ENCODE measurements at places on chromosomes 11 and 22. TPM values are rescaled to one million over a fixed set of nuclear protein-coding genes. Genes with fewer than 3 reads are reported as not detected.
A peak's percentile ranks its signal among the peaks of the same experiment; 100 is the strongest.

TMEM151A gene
- total RNA-seq: not detected

GRCh38 chr11:44346983-44347382, 37.0 kb upstream of the ALX4 start:
- DNase-seq: no peak

DNA sequence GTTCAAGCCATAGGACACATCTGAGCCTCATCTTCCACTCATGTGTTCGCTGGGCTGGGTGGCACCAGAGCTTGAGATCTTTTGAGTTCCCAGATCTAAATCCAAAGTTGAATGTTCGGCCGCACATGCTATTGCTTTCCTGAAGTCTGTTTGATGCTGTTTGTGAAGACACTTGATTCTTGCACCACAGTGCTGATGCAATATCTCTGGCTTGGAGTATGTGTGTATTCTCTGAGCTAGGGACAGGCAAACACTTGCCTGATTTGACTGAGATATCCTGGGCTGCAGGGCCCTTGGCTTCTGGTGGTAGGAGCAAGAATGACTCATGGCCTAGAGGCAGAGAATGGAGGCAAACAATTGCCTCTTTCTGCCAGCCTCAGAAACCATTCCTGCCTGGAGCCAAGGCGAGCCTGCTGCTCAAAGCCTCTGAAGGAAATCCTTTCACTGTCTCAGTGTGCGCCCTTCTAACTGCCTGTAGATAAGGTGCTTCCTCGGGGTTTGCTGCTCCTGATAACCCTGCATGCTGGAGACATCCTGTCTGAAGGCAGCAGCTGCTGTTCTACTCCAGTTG, 73.0 kb downstream of the CYB5R2 start:
- no peak for DNase-seq

DNA sequence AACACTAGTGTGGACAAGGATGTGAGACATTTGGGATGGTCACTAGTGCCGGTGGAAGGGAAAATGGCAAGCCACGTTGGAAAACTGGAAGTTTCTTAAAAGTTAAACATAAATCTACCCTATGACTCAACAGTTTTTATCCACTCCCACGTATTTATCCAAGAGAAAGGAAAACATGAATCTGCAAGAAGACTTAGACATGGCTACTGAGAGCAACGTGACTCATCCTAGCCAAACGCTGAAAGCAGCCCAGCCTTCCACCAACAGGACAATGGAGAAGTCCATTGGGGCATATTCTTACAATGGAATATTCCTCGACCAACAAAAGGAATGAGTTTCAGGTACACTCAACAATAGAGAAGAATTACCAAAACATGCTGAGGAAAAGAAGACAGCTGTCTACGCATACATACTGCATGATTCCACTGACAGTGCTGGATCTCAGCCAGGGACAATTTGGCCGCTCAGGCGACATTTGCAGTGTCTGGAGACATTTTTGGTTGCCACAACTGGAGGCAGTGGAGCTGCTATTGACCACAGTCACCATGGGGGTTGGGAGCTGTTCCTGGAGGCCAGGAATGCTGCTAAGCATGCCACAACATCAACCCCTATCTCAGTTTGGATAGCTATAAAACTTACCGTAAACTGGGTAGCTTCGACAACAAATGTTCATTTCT, 21.2 kb downstream of the SYT13 start:
- DNase-seq: no peak

- no peak for DNase-seq
Measured at GRCh38 chr11:120167659-120168058, 29.7 kb upstream of the TRIM29 start.

GRCh38 chr11:48028914-48029680, 48.7 kb downstream of the PTPRJ start:
- peak; percentile 59 for DNase-seq

MAFF gene
- total RNA-seq: 9.0 TPM

DNA sequence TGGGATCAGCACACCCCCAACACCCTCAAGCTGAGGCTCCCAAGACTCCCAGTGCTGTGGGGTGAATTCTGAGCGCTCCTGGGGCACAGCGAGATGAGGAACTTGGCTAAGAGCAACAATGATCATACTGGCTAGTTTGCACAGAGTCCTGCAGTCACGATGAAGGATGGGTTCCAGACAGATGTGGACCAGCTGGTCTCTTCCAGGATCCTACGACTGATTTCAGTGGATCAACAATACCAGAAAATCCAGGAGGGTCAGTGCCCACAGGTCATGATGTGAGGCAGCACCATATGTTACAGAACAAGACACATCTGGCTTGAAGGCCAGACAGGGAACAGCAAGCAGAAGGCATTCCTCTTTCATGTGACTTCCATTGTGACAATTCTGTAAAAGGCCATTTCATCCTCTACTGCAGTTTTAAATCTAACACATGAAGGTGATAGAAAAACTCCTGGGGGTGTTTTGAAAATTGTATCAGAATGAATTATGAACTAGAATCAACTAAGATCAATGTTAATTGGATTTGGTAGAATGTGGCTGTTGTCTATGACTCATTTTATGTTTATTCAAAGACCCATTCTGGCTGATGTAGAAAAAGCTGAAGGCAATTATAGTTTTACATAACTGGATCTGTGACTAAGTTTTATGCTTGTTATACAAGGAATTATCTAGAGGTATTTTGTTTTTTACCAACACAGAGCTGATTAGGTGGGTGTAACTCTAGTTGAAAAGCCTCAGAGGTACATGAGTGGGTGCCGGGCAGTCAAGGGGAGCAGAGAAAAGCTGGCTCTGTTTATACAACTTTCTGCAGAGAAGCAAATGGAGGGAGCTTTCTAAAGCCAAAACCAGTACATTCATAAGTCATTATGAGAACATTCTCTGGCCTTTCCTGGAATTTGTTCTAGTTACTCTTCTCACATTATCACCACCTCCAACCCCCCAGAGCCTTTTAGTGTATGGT, 29.1 kb downstream of the OR52K1 start:
- DNase-seq: no peak

DNA sequence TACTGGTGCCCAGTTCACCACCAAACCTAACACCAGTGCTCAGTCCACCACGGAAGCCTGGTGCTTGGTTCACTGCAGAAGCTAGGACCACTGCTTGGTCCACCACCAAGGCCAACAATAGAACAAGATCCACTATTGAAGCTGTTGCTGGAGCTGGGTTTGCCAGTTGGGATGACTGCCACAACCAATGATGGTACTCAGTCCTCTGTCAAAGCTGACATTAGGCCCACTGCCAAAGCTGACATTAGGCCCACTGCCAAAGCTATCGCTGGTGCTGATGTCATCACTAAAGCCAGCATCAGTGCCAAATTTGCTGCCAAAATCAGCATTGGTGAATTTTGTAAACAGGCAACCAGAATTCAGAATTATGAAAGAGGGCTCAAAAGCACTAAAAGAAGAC, 1850.2 kb upstream of the RAG2 start:
- no peak for DNase-seq

PANX2 gene
- total RNA-seq: not detected

AKIP1 gene
- 16.1 TPM for total RNA-seq

ELFN2 gene
- not detected for total RNA-seq

MMP1 gene
- not detected for total RNA-seq

DNA sequence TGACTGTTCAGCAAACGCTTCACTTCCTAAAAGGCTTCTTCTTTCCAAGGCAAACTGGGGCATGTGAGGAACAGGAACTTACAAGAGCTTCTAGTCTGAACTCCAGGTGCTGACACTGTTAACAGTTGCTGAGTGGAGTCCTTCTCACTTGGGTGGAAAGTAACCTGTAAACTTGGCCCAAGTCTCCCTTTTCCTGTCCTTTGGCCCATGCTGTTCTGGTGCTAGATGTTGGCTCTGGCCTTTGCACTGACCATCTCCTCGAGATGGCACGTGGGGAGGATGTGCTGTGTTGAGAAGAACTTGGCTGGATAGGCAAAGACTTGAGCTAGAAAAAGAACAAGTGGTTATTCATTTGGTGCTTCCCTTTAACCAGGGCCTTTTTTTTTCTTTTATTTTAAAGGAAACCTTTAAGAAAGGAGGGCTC, 53.6 kb downstream of the PTPRJ start:
- peak; percentile 73 for DNase-seq

- no peak for DNase-seq
Measured at GRCh38 chr22:26122920-26123468, 46.3 kb upstream of the SEZ6L start.

GRCh38 chr11:4543561-4543960, 1.4 kb upstream of the OR52M1 start:
- no peak for DNase-seq

KLHL35 gene
- total RNA-seq: 1.3 TPM

DNA sequence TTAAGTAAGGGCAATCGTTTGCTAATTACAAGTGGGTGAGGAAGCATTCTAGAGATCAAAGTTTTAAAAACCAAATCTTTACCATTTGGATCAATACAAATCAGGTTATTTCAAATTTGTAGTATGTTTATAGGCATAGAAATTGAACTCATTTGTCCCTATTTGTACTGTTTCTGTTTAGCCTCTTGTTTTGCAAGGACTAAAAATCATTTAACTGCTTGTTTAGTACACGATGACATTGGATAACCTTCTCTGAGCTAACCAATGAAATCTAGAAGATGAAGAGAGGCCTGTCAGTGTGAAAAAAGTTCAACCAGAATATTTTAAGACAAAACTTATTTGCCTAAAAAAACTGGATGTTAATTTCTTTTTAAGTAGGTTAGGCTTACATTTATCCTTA, 40.0 kb downstream of the ZC3H12C start:
- DNase-seq: no peak

GRCh38 chr11:95358511-95359340, 127.7 kb upstream of the SESN3 start:
- DNase-seq: no peak

GRCh38 chr11:119055901-119056300, 1.1 kb downstream of the HYOU1 start:
- DNase-seq: peak; percentile 70

DNA sequence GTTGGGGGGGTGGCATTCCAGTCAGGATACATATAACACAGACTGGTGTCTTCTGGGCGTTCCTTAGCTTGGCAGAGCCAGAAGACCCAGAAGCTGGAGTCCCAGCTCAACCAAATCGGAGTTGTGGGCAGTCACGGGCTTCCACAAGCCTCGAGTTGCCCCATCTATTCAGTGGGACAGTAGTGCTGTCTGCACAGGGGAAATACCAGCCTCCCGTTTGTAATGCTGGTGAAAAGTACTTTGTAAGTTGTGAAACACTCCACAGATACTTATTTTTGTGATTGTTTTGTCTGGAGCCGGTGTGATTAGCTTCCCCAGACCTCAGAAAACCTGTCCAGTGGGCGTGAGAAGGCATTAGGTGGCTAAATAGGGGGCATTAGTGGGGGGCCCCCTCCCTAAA, 13.6 kb downstream of the DGKZ start:
- DNase-seq: peak; percentile 57

- no peak for DNase-seq
Measured at GRCh38 chr11:77967753-77968152, 26.7 kb downstream of the INTS4 start.

ILK gene
- total RNA-seq: 48.6 TPM

DNA sequence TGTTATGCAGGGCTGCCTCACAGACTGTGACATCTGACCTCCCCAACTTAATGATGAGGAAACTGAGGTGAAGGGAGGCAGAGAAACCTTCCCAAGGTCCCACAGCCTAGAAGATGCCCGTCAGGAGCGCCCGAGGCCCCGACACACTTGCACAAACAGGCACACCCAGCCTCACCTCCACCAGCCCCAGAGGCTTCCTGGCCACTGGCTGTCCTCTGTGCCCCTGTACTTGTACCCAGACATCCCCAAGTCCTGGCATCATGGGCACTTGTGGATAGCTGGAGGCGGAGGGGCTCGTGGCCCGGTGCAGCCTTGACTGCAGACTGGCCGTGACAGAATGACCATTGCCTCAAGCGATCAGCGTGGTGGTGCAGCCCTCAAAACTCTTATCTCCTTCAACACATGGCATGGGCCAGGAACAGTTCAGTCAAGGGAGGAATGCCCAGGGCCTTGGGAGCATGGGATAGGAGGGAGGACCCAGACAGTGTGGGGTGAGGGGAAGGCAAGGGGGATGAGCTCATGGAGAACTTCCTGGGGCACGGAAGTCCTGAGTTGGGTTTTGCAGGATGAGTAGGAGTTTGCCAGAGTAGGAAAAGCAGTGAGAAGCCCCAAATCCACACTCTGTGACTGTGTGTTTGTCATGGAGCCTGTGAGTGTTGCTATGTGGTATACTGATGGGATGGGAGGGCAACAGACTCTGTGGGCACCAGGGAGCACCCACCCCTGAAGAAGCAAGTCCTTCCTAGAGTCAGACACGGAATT, 25.8 kb upstream of the PPARA start:
- DNase-seq: no peak

- no peak for DNase-seq
Measured at GRCh38 chr11:70725739-70726138, 327.4 kb downstream of the CTTN start.

DNA sequence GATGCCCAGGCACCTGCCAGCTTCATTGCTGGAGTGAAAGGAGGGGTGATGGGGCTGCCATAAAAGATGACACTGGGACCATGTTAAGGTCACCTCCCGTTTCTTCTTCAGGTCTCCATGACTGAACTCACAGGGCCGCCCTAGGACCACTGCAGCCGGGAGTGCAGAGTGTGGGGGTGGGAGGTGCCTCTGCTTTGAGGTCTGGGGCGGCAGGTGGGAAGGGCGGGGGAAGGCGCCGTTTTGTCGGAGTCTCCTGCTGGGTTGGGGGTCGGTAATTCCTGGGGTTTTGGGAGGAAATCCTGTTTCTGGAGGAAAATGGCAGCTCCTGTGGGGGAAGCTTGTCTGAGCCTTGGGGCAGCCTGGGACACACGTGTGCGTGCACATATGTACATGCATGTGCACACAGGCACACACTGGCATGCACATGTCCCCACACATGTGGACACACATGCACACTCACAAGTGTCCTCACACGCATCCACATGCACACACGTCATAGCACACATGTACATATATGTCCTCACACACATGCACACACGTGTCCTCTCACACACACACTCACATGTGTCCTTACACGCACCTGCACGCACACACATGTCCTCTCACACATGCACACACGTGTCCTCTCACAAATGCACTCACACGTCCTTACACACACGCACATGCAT, 990.9 kb downstream of the BRD1 start:
- DNase-seq: no peak

GRCh38 chr22:19520566-19521305, 3.5 kb downstream of the CLDN5 start:
- DNase-seq: no peak

DNA sequence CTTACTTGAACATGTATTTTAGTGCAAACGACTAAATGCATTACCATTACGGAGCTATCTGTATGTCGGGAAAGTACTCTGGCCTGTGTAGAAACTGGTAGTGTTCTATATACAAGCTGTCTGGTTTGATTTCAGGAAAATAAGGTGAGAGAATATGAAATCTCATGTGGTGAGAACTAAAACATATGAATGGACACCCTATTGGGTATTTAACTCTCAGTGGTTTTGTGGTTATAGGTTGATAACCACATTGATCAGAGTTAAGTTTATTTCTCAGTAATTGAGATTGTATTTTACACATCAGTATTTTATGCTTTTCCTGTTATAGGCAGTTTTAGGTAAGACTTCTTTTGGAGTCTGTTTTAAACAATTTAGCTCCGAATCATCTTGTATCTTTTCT, 10.4 kb downstream of the ANO5 start:
- no peak for DNase-seq

GAS2 gene
- 0.86 TPM for total RNA-seq

GRCh38 chr11:2927851-2928604, 1.2 kb downstream of the PHLDA2 start:
- DNase-seq: no peak

TRIM29 gene
- not detected for total RNA-seq

GRCh38 chr11:110131386-110132123, 38.4 kb downstream of the ZC3H12C start:
- DNase-seq: no peak

SAA4 gene
- not detected for total RNA-seq

GRCh38 chr11:44899959-44900358, 50.7 kb downstream of the TP53I11 start:
- peak; percentile 95 for DNase-seq
